ENCODE measurements at places on chromosomes 7 and 10.

- no peak for DNase-seq
Observed at GRCh38 chr7:47087866-47088265, 494.0 kb downstream of the TNS3 start.

DNA sequence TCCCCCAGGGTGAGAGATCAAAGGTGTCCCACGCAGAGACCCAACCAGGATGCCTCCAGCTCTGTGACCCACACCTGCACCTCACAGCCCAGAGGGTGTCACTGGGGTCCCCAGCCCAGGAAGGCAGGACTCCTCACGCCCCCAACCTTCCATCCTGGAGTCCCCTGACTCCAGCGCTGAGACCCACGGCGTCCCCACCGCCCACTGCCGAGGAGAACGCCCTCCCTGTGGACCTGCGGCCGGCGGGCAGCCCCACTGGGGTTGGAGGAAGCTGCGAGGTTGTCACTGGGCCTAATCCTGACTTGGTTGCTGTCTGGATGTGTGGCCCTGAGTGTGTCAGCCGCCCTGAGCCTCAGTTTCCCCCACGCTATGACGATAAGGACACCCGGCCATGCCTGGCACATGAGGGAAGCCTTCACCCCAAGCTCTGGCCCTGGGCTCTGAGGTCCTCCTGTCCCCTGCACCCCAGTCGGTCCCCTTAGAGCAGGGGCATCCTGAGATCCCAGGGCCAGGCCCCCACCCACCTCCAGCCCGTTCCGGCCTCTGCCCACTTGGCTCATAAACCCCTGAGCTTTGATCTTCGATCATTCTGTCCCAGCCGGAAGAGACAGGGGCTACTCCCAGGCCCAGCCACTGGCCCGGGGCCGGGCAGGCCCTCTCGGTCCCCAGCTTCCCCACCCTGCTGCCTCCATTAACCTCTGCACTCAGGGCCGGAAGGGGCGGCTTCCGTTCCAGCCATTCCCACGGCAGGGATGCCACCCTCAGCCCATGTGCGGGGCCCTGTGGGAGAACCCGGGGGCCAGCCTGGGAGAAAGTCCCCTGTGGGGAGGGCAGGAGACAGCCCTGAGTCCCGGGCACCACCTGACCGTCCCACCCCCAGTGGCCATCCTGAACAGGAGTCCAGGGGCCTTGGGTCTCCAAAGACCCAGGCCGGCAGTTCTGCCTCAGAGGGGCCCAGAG lies 113.2 kb downstream of the MICALL2 start:
- no peak for DNase-seq

GRCh38 chr7:46286356-46286755 lies 365.3 kb upstream of the IGFBP3 start:
- no peak for DNase-seq

DNA sequence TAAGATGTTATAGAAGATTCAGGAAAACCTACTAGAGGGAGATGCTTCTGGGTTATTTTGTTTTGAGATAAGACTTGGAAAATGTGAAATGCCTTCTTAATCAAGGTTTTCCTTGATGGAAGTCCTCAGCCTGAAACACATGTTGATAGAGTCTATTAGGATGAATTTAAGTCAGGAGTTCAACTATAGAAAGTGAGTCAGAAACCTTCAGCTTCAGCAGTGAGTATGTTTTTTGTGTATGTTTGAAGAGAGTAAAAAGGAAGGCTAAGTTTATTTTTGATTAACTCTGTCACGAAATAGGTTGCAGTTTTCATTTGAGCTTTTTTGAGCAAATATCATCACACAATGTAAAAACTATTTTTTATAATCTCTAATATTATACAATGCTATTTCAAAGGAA lies 114.6 kb downstream of the HGF start:
- no peak for DNase-seq

GRCh38 chr10:106566873-106567272 lies 597.6 kb downstream of the SORCS1 start:
- DNase-seq: no peak

DNA sequence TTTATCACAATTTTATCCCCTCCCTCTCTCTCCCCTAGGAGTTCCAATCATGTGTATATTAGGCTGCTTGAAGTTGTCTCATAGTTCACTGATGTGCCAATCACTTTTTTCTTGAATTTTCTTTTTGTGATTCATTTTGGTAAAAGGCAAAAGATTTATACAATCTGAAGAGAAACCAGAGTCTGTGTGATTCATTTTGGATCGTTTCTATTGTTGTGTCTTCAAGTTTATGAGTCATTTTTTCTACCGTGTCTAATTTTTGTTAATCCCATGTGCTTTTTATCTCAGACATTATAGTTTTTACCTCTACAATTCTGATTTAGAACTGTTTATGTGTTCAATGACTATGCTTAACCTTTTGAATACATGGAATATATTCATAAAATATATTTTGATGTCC lies 483.9 kb upstream of the AUTS2 start:
- no peak for DNase-seq

GRCh38 chr7:156493942-156494341 lies 146.6 kb upstream of the RNF32 start:
- no peak for DNase-seq

DNA sequence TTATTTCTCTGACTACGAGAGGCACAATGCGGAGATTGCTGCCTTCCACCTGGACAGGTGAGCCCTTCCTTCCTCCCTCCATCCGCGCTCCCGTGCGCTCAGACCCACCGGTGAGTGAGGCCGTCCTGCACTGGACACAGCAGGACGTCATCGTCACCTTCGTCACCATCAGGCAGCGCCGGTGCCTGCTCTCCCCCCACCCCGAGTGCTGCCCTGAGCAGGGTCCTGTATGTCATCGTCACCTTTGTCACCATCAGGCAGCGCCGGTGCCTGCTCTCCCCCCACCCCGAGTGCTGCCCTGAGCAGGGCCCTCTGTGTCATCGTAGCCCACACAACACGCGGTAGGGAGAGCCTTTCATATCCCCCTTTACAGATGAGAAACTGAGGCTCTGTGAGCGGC lies 43.5 kb upstream of the FOXL3 start:
- DNase-seq: no peak

All from activated CD4-positive, alpha-beta memory T cell treated with anti-CD3 and anti-CD28 coated beads, Interleukin-2, amount 10 ng/mL, durations not matched to agents 7 days and 5 days (primary cell).